IMR-90 (cell line): ENCODE measurements at places on chromosomes 6 and 20. TPM values are rescaled to one million over a fixed set of nuclear protein-coding genes. Genes with fewer than 3 reads are reported as not detected.
A peak's percentile ranks its signal among the peaks of the same experiment; 100 is the strongest.

GRCh38 chr6:37452522-37452921, 19.5 kb downstream of the CMTR1 start:
- DNase-seq = no peak

DNA sequence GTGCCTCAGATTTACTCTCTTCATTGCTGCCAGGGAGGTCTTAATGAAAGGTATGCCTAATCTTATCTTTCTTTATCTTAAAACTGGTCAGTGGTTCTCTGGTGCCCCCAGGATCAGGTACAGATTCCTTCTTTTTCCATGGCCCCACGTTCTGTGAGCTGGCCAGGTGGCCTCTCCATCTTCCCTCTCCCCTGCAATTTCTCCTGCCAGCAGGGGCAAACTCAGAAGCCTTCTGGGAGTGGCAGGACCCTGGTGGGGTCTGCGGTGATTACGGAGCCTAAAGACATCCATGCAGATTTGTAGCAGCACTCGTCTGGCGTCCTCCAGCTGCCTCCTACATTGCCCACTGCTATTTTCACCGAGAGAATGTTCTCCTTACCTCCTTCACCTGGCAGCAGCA, 95.8 kb downstream of the CCDC170 start:
- DNase-seq = no peak

The CEP57L1 gene
- 21.9 and 28.3 TPM in 2 replicates for total RNA-seq

GRCh38 chr6:100344321-100344720, 120.4 kb downstream of the SIM1 start:
- no peak for DNase-seq

The TFAP2C gene
- total RNA-seq = under 0.01 TPM in 2 replicates

DNA sequence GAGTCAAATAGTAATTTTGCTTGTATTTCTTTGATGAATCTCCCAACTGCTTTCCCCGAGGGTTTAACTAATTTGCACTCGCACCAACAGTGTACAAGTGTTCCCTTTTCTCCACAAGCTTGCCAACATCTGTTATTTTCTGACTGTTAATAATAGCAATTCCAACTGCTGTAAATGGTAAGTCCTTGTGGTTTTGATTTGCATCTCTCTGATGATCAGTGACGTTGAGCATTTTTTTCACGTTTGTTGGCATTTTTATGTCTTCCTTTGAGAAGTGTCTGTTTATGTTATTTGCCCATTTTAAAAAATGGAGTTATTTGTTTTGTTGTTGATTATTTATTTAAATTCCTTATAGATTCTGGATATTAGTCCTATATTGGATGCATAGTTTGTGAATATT, 399.8 kb upstream of the MAN1A1 start:
- DNase-seq = no peak

DNA sequence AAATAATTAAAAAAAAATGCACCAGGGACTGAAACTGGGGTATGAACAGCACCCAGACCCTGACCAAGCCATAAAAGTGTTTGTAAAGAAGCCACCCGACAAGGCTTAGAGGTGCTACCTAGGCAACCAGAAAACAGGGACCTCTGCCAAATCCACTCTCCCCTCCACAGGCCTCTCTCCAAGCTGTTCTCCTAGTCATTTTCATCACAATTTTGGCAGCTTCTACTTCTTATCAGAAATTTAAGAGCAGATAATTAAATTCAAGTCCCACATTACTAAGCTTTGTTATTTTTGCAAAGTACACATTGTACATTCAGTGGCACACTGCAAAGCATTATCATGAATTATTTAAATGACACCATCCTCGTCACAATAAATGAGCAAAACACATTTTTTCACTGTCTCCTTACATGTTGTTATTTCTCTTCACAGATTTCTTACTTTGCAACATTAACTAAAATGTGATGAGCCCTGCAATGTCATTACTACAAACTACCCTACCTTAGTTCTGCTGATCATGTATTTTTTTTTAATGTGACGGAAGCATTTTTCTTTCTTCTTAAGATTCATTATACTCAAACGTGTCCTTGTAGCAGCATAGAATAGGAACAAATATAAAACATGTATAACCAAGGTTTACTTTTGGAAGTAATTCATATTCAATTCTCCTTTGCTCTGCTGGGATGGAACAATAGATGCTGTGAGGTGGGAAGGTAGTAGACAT, 38.1 kb downstream of the ECT2L start:
- no peak for DNase-seq

The KCNG1 gene
- total RNA-seq = 23.6 and 23.7 TPM in 2 replicates

DNA sequence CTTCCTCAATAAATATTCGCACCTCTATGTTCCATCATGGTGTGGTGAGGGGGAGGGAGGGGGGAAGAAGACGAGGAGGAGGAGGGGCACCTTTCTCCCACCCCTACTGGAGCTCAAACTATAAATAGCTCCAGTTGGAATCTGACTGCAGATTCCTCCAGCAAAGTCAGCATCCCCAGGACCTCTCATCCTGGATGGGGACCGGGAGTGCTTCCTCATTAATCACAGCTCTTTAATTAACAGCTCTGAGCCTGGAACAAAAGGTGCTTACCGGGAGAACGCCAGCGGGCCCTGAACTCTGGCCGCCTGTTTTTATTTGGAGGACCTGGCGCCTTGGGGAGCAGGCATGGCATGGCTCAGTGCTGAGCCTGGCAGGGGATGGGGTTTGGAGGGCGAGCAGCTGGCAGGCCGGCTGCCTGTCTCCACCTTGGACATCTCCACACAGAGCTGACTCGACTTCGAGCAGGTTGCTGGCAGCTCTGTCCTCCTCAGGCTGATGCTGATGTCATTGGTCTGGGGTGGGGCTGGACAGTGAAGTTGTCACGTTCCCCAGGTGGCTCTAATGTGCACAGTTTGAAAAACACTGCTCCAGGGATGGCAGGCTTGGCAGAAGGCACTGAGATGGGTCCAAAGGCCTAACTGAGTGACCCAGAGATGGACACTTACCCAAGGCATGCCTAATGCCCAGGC, 180.4 kb downstream of the DHX35 start:
- no peak for DNase-seq

The MOCS3 gene
- total RNA-seq = 9.9 and 11.4 TPM in 2 replicates

DNA sequence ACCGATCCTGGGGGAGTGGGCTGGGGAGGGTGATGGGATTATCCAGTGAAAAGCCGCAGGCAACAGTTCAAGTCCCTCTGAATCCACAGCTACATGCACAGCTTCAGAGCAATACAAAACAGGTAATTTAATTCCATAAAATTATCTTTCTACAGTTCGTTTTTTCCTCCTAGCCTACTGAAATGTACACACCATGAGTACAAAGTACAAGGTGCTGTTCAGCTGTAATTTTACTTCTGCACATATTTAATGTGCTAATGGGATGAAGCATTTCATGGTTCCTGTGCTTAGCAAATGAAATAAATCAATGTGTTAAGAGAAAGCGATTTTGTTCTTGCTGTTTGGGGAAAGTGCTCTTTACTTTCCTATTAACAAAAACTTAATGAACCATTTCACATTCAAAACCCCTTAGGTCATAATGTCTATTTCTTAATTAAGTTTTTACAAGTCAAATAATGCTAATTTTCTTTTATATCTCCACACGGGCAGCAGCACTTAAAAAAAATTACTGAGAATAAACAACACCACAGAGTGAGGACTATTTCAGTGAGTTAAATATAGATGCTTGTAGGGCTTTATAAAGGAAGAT, 71.8 kb downstream of the INSM1 start:
- no peak for DNase-seq

GRCh38 chr6:7108964-7109836, 1.4 kb downstream of the RREB1 start:
- peak; percentile 82 for DNase-seq

The MYCT1 gene
- 0.90 and 1.1 TPM in 2 replicates for total RNA-seq

DNA sequence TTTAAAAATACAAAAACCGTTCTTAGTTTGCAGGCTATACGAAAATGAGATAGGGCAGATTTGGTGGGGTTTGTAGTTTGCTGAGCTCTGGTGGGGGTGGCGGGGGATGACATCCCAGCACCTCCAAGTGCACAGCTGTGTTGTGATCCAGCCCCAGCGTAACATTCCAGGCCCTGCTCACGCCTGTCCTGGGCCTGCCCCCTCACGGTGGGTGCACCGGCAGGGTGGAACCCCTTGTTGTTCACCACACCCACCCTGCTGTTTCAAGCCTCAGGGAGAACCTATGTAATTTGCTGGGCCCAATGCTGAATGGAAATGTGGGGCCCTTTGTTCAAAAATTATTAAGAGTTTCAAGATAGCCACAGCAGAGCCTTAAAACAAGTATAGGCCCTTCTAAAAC, 25.0 kb downstream of the ARMC2 start:
- no peak for DNase-seq
